ENCODE measurements at places on chromosomes 2 and 18. TPM values are rescaled to one million over a fixed set of nuclear protein-coding genes. Genes with fewer than 3 reads are reported as not detected.

GRCh38 chr18:12656605-12656937 is 1.3 kb downstream of the SPIRE1 start:
- no peak for DNase-seq

GRCh38 chr2:233007270-233007669 is 5.8 kb downstream of the NGEF start:
- no peak for DNase-seq

- DNase-seq, result no peak
Observed at GRCh38 chr2:218720048-218721041, 9.7 kb downstream of the TTLL4 start.

- DNase-seq, result no peak
Observed at GRCh38 chr2:25976983-25977741, 5.1 kb downstream of the KIF3C start.

DNA sequence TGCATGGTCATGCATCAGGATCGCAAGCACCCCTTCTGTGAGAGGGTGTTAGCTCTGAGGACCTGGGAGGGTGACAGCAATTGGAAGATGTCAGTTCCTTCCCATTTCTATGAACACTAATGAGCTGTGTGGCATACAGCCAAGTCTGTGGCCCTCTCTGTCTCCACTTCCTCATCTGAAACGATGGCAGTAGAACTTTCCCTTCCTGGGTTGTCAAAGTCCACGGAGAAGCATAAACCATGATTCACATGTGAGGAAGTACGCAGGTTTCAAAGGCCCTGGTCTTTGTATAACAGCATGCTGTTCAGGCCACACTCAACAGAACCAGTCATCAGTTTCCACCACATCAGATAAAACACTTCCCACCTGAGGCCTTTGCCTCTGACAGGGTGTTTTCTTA is 167.4 kb upstream of the RAB6C start:
- DNase-seq, result peak; percentile 68

The SNORC gene
- 5.0 TPM for total RNA-seq

The CPLX4 gene
- total RNA-seq, result not detected

The PDE1A gene
- total RNA-seq, result 2.1 TPM

The UGT1A10 gene
- total RNA-seq, result 72.9 TPM

All from Peyer's patch (tissue), 4 donors.